Esophagus squamous epithelium (tissue), 5 donors: ENCODE measurements at places on chromosomes 6 and 20.

GRCh38 chr6:35054106-35054742 is 86.9 kb downstream of the TCP11 start:
- no peak for DNase-seq

DNA sequence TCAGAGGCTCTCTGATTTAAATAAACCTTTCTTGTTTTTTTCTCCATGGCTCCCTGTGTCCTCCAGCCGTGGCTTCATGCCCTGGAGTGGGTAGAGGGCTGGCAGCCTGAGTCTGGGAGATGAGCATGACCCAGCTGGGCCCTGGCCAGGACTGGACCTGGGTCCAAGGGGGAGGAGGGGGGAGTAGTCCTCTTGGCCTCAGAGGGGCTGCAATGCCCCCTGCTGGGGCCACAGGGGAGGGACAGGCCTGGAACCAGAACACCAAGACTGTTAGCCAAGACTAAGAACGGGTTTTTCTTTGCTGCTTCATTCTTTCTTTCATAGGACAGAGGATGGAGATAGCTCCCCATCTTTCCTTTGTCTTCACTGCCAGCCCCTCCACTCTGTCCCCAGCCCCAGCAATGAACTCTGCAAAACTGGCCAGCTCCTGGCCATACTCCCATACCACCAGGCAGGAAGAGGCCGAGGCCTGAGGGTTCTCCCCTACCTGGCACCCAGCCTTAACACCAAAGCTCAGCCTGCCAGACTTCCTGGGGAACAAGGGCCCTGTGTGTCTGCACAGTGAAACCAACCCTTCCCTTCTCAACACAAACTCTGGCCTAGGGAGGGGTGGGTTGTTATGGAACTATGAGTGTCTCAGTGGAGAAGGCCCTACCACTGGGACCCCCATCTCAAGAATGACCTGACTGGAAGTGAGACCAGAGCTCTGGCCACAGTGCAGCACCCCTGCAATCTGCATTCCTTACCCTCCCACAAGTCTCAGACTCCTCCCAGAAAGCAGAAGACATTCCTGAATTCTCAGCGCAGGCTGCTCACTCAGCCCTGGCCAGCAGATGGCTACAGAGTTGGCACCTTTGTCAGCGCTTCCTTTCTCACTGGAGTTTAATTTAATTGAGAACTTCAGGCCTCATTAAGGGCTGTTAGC is 11.0 kb downstream of the SLC29A1 start:
- DNase-seq = no peak

DNA sequence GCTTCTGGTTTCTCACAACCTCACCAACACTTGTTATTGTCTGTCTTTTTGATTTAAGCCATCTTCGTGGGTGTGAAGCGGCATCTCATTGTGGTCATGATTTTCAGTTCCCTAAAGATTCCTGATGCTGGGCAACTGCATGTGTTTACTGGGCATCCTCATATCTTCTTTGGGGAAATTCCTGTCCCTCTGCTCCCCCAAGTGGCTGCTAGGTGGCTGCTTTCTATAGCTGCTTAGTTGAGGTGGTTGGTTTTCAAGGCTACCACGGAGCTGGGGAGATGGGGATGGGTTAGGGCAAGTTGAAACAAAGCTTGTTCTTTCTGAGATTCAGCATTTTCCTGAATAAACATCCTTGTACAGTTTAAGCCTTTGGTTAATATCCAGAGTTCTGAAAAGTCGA is 403.9 kb upstream of the SULF2 start:
- no peak for DNase-seq

GRCh38 chr6:78436335-78436734 is 431.0 kb upstream of the IRAK1BP1 start:
- DNase-seq = no peak

GRCh38 chr6:22042706-22043105 is 254.1 kb downstream of the PRL start:
- DNase-seq = no peak

- DNase-seq = no peak
Observed at GRCh38 chr6:106869203-106869602, 105.3 kb downstream of the CD24 start.

- DNase-seq = no peak
Observed at GRCh38 chr6:105901583-105901982, 184.6 kb upstream of the PRDM1 start.

GRCh38 chr20:23407781-23408464 is 13.4 kb downstream of the NAPB start:
- DNase-seq = no peak
